ENCODE measurements at places on chromosomes 6 and 20. TPM values are rescaled to one million over a fixed set of nuclear protein-coding genes. Genes with fewer than 3 reads are reported as not detected.

CST3 gene
- 737 TPM for total RNA-seq

GRCh38 chr6:145034664-145035063 lies 700.7 kb downstream of the EPM2A start:
- no peaks in the 10 kb centered on the region for H3K36me3 ChIP-seq
- no peak for DNase-seq
- H3K27ac ChIP-seq: no peak overlapping the region
- no peaks in the 10 kb centered on the region for H3K4me1 ChIP-seq

DNA sequence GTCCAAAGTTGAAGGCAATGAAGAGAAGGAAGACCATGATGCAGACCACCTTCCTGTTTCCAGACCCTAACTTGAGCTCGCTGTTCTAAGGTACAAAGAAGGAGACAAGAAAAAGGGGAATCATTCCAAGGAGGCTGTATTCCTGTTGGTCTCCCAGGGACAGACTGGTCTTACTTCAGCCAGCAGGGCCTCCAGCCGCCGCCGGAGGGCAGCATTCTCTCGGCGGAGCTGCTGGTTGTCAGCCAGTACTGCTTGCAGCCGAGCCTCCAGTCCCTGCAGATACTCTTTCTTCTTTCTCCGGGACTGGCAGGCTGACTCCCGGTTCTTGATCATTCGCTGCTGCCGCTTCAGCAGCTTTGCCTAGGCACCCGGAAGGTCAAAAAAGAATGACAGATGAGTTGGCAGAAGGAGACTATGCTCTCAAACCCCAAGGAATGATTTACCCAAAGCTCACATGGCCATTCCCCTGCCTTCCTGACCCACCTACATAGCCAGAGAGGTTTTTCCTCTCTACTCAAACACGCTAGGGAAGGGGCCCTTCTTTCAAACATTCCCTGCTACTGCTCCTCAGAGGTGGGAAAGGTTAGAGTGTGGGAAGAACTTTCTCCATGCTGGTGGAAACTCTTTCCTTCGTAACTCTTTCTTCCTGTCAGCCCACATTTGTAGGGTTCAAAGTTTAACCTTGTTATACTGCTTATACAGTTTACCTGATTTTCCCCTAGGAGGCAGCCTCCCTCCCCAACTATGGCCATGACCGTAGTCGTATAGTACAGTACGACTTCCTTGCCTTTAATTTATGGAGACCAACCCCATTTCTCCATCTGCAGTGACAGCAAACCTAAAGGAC lies 9.0 kb downstream of the ATF6B start:
- peaks cover 88% of the 10 kb centered on the region for H3K36me3 ChIP-seq
- H3K27me3 ChIP-seq: no peaks in the 10 kb centered on the region
- peaks cover 17% of the 10 kb centered on the region for H3K4me1 ChIP-seq
- H3K27ac ChIP-seq: peak overlapping the region; percentile 72
- no peak overlapping the region for H3K4me3 ChIP-seq

GRCh38 chr6:26223228-26223627 lies 136.0 kb downstream of the HFE start:
- H3K27ac ChIP-seq: peak overlapping the region; percentile 96
- peaks cover 11% of the 10 kb centered on the region for H3K27me3 ChIP-seq
- H3K4me1 ChIP-seq: peaks cover 6% of the 10 kb centered on the region

- H3K27ac ChIP-seq: no peak overlapping the region
- H3K4me1 ChIP-seq: peaks cover 7% of the 10 kb centered on the region
- H3K4me3 ChIP-seq: no peak overlapping the region
- DNase-seq: no peak
These were observed 192.2 kb upstream of the MARCKS start for GRCh38 chr6:113664909-113665308.

- H3K27me3 ChIP-seq: no peaks in the 10 kb centered on the region
- H3K4me1 ChIP-seq: no peaks in the 10 kb centered on the region
- H3K4me3 ChIP-seq: no peak overlapping the region
- no peak overlapping the region for H3K27ac ChIP-seq
- DNase-seq: no peak
These were observed 60.1 kb upstream of the PHIP start for GRCh38 chr6:79138146-79138545.

All from stomach (tissue), 19 donors.